ENCODE measurements at places on chromosomes 12 and 14.
A peak's percentile ranks its signal among the peaks of the same experiment; 100 is the strongest.

- no peak for DNase-seq
Measured at GRCh38 chr12:91492648-91493047, 310.0 kb upstream of the DCN start.

DNA sequence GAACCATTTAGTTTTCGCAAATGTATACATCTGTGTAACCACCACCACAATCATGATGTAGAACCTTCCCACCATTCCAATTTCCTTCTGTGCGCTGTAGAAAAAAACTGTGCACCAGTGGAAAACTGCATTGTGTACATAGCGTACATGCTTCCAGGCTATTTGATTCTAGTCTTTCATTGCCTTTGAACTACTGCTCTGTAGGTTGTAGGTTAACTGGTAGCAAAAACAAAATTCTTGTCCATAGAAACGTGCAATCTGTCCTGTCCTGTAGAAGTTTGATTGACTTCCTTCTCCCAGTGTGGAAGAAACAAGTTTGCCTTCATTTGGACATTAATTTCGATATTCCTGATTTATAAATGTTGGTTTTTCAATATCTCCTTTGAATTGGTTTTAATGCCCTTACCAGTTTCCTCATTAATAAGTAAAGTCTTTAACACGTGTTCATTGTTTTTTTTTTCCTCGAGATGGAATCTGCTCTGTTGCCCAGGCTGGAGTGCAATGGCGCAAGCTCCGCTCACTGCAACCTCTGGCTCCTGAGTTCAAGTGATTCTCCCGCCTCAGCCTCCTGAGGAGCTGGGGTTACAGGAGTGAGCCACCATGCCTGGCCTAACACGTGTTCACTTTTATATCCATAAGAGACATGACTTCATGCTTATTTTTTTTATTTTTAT lies 3.6 kb upstream of the ISM2 start:
- no peak for DNase-seq

DNA sequence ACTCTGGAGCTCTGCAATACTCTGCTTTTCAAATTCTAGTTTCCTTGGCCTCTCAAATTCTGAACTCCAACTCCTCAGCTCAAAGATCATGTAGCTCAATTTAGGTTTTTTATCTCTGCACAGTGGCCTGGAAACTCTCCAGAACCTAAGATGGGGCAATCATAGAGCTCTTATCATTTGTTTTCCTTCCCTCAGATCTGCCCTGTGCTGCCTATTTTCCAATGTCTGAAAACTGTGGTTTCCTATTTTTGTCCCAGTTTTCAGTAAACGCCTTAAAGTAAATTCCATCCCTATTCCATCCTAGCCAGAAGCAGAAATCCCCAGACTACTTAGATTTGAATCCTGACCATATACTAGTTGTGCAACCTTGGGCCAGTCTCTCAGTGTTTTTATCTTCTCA lies 73.2 kb downstream of the CEP83 start:
- DNase-seq = no peak

- peak; percentile 89 for DNase-seq
Measured at GRCh38 chr12:48852734-48853688, 1.0 kb upstream of the DDX23 start.

GRCh38 chr14:68359837-68360552 lies 432.9 kb downstream of the ZFP36L1 start:
- no peak for DNase-seq

DNA sequence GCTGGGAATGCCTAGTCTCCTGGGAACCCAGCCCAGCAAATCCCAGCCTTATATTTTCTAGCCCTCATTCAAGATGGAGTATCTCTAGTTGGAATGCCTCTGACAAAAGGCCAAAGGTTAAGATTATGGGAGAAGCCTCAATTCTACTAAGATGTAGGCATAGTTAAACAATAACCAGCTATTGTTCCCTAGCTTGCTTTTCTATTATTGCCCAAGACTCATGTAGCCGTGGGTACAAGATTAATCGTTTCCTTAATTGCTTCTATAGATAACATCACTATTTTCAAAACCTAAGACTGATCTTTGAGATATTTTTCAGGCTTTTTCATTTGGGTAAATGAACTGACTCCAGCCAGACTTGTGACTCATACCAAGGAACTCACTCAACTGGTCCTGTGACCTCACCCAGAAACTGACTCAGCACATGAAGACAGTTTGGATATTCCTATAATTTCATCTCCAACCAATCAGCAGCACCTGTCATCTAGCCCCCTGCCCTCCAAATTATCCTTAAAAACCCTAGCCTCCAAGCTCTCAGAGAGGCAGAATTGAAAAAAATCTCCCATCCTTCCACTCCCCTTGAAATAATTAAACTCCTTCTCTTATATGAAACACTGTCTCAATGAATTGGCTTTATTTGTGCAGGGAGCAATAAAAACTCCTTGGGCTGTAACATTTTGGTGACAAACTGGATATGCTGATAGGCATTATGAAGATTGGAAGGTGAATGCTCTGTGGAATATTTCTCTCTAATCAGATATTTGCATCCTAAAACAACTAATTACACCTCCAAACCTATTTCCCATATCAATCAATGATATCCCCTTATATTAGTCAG lies 589.0 kb downstream of the C12orf50 start:
- DNase-seq = peak; percentile 10

GRCh38 chr12:118055865-118056773 lies 4.9 kb downstream of the WSB2 start:
- no peak for DNase-seq

DNA sequence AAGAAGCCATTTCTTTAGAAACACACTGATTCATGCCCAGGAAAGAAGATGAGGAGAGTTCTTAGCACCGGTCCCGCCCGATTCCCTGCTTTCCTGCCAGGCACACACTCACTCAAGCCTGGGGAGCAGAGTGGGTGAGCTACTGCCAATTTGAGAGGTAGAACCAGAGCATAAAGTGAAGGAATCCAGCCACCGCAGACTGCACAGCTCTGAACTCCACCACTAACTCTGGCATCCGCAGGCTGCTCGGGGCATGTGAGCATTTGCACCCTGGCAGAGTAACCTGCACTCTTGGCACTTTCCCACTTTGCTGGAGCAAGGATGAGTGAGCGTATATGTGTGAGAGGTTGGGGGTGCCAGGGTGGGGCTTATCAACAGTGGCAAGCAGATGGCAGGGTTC lies 4.0 kb upstream of the SYNDIG1L start:
- no peak for DNase-seq

GRCh38 chr12:49322367-49322707 lies 718 bp upstream of the TROAP start:
- DNase-seq = no peak

GRCh38 chr14:65422088-65422834 lies 9.7 kb downstream of the FUT8 start:
- DNase-seq = no peak

DNA sequence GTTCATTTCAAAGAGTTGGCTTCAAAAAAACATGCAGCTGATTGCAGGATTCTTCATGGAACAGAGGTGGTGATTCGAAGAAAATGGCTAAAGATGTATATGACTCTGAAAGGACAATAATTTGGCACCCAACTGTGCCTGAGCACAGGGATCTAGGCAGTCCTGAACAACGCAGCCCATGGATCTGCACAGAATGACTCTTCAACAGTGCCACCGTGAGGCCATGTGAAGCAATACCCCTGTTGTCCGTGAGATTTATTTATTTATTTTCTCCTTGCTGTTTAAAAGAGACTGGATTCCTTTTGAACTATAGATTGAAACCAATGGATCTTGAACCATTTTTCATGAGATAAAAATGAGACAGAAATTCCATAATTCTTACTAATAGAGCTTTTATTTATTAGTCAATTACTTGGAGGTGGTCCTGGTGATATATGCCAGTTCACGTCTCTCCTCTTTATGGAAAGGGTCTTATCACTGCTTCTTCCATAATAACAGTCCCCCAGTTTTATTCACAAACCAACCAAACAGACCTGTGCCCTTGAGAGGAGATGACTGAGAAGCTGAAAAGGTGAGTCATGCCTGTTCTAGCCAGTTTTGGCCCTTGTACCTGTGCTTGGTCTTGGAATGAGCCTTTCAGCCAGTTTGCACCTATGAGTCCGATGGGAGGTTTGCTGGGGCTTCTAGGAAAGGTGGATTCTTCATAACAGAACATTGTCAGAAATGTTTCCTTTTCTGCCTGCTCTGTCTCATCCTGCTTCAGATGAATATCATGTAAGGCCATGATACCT lies 1598.3 kb downstream of the AACS start:
- no peak for DNase-seq

GRCh38 chr14:35557221-35557747 lies 23.3 kb downstream of the INSM2 start:
- DNase-seq = no peak

- peak; percentile 16 for DNase-seq
Measured at GRCh38 chr14:50599700-50600444, 39.9 kb downstream of the ATL1 start.

DNA sequence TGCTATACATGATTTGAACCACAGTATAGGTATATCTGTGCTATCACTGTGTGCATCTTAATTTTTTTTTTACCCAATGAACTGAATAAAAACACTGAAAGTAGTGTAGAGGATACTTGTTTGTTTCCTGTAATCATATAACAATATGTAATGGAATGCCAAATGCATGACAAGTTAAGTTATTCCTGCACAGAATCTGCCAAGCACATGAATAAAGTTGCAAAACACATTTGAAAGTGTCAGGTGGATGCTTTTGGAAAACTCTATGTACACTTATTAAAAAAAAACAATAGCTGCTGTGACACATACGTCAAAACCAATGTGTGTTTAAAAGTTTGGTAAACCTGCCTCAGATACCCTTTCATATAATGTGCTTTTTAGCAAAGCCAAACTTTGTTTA lies 1638.1 kb upstream of the SEL1L start:
- DNase-seq = no peak

DNA sequence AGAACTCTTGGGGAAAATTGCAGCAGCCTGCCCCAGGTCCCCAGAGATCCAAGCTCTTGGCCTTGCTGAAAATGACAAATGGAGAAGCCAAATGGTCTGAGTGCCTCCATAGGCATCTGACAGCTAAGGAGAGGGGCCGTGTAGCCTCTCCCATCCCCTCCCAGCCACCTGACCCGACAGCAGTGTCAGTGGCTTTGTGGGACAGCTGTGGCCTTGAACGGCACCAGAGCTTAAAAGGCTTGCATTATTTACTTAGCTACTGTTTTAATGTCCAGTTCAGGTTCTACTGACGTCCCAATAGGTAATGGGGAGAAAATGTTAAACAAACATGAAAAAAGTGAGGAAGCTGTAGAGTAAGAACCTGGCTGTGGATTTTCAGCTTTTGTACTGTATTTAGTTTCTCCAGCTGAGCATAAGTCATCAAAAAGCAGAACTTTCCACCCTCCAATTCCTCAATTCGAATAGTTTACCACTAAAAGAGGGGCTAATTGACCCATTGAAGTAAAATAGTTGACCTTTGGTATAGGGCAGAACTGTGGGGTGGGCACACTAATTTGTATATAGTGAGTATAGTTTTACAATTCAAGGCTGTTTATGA lies 50.0 kb downstream of the FOS start:
- DNase-seq = no peak

- DNase-seq = peak; percentile 27
Measured at GRCh38 chr12:8890313-8891085, 23.8 kb upstream of the PHC1 start.

GRCh38 chr12:131097202-131098177 lies 143.8 kb downstream of the ADGRD1 start:
- no peak for DNase-seq

DNA sequence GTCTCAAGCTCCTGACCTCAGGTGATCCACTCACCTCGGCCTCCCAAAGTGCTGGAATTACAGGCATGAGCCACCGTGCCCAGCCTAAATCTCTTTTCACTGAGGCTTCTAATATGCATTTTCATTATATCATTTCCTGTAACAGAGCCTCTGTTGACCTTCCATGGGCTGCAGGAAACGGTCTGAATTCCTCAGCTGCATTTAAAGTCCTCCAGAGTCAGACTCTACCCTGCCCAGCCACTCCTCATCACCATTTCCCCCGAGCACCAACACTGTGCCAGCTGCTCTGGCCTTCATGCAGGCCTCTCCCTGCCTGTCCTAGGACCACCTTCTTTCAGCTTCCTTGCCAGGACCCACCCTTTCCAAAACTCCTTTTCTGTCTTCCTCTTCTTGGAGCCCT lies 9.8 kb upstream of the NFKBIA start:
- no peak for DNase-seq

- no peak for DNase-seq
Measured at GRCh38 chr14:50998612-50999011, 54.3 kb upstream of the PYGL start.

- no peak for DNase-seq
Measured at GRCh38 chr14:90820958-90821357, 4.7 kb upstream of the TTC7B start.

DNA sequence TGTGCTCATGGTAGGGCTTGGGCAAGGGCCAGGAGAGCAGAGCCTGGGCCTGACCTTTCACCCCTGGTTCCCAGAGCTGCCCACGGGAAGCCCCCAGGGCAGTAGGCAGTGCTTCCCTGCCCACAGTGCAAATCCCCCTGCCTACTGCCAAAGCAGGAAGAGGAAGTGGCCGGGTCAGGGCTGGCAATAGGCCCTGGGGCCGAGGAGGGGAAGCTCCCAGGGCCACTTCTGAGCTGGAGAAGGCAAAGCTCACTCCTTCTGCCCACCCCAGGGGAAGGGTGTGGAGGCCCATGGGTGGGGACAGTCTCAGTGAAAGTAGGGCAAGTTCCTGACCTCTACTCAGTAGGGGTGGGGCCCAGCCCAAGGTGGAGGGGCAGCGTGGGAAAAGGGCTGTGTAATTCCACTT lies 5.4 kb upstream of the NR4A1 start:
- DNase-seq = no peak

DNA sequence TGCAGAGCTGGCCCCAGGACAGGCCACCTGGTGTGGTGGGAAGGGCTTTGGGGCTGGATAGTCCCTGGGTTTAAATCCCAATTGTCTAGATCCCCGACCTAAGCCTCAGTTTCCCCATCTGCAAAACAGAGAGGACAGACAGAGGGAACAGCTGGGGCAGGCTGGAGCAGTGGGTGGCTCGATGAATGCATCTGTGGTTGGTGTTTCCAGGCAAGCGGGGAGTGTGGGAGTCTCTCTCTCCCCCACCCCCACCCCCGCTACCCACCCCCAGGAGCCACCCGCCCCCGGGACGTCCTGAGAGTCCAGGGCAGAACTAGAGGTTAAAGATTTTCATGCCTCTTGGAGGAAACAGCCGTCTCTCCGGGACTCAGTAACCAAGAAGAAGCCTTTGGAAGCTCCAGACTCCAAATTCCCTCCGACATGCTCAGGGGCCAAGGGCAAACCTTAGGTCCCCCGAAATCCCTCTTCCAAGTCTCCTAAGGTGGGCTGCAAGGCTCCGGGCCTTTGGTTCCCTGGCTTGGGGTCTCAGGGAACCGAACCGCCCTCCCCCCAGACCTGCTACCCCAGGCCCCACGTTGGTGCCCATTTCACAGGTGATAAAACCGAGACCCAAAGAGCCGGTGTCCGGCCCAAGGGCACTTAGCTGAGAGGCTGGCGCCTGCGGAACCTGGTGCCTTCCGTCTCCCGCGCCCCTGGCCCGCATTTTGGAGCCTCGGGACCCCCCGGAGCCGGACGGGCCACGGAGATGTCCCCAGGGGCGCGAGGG lies 474 bp downstream of the TRPV4 start:
- DNase-seq = no peak
